Caco-2 (cell line): ENCODE measurements at places on chromosomes 6 and 20. TPM values are rescaled to one million over a fixed set of nuclear protein-coding genes. Genes with fewer than 3 reads are reported as not detected.
A peak's percentile ranks its signal among the peaks of the same experiment; 100 is the strongest.

GRCh38 chr6:88563277-88563625 is 397.1 kb upstream of the CNR1 start:
- DNase-seq = no peak
- no peak overlapping the region for H3K4me3 ChIP-seq
- H3K36me3 ChIP-seq = no peaks in the 10 kb centered on the region
- no peaks in the 10 kb centered on the region for H3K4me1 ChIP-seq
- H3K27ac ChIP-seq = no peak overlapping the region

GRCh38 chr20:50040432-50041245 is 57.9 kb downstream of the SNAI1 start:
- DNase-seq = no peak
- H3K27ac ChIP-seq = peak overlapping the region; percentile 66
- no peaks in the 10 kb centered on the region for H3K27me3 ChIP-seq
- no peaks in the 10 kb centered on the region for H3K36me3 ChIP-seq
- H3K4me3 ChIP-seq = no peak overlapping the region
- H3K4me1 ChIP-seq = peaks cover 37% of the 10 kb centered on the region

Gene FAM162B
- total RNA-seq = not detected in 2 replicates

Gene TRIM10
- total RNA-seq = 0.95 and 1.4 TPM in 2 replicates

GRCh38 chr6:45896783-45897441 is 118.7 kb downstream of the CLIC5 start:
- no peaks in the 10 kb centered on the region for H3K4me1 ChIP-seq
- no peak overlapping the region for H3K27ac ChIP-seq
- DNase-seq = no peak
- no peaks in the 10 kb centered on the region for H3K27me3 ChIP-seq
- H3K36me3 ChIP-seq = no peaks in the 10 kb centered on the region
